ENCODE measurements at places on chromosomes 1 and 21.
A peak's percentile ranks its signal among the peaks of the same experiment; 100 is the strongest.

GRCh38 chr1:27037518-27037917, 24.9 kb upstream of the TENT5B start:
- no peak for DNase-seq

DNA sequence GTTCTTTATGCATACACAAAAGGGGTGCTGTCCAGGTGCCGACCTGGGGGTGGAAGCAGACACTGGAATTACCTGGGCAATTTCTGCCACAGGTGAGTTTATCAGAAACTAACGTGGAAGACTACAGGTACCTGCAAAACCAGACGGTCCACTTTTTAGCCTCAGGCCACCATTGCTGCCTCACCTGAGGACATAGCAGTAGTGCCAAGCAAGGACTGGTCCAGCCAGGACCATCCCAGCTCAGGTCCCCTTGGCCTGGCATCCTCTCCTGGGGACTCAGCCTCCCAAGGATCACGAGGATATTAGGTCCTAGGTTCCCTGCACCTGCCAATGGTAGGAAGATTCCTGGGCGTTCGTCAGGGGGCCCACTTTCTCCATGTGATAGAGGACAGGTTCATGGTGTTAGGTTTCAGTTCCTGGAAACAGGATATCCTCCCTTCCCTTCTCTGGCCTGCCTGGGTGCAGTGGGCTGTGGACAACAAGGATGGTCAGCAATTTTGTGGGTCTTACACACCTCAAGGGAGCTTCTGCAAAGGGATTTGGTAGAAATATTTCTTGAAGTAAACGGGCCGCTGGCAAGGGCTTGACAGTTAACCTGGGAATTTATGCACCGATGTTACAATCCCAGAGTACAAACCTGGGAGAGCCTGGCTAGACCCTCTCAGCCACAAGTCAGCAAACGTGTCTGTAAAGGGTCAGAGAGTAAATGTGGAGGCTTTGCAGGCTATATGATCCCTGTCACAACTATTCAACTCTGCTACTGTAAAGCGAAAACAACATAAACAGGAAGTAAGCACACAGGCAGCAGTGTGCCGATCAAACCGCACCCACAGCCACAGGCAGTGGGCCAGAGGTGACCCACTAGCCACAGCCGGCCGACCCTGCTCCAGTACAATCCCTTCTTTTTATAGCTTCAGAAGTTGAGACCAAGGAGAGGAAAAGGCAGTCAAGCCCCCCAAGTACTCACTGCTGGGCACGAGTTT, 71.4 kb upstream of the RAB4A start:
- peak; percentile 30 for DNase-seq

GRCh38 chr1:3009021-3009420, 12.2 kb upstream of the ACTRT2 start:
- DNase-seq: no peak

DNA sequence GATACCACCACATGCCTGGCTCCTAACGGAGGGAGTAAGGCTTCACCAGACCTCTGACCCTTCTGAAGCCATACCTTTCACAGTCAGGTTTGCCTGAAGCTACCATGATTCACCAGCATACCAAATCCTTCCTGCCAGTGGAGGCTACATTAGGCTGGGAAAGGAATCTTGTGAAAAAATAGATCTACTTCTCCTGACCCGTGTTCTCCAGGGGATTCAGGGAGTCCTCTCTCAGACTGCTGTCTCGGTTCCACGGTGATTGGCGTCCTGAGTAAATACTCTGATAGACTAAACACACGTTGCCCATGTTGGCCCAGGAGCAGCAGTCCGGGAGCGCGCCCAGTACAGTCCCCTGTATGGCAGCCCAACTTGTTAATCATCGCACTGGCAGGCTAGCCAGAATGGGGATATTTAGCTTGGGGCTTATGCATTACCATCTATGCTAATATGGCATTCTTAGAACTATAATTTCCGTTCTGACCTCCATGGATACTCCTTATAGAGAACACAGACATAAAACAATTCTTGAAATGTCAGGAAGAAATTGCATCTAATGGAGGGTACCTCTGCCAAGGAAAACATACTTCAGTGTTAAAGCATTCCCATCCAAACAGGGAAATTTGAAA, 173.2 kb downstream of the ROR1 start:
- no peak for DNase-seq

DNA sequence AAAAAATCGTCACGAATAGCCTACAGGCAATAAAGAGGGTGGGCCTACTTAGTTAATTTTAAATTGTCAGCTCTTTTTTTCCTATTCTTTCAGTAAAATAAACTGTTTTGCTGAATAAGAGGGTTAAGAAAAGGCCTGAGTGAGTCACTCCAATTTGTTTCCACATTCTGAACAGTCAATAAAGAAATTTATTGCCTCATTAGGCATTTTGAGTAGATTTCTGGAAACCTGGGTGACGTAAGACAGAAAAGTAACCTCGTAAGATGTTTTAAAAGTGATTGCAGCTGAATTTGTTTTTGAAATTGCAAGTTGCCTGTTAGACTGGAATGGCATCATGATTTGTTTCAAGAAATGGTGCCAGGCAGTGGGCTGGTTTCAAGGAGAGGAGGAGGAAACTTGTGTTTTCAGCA, 439.3 kb downstream of the USP25 start:
- no peak for DNase-seq

DNA sequence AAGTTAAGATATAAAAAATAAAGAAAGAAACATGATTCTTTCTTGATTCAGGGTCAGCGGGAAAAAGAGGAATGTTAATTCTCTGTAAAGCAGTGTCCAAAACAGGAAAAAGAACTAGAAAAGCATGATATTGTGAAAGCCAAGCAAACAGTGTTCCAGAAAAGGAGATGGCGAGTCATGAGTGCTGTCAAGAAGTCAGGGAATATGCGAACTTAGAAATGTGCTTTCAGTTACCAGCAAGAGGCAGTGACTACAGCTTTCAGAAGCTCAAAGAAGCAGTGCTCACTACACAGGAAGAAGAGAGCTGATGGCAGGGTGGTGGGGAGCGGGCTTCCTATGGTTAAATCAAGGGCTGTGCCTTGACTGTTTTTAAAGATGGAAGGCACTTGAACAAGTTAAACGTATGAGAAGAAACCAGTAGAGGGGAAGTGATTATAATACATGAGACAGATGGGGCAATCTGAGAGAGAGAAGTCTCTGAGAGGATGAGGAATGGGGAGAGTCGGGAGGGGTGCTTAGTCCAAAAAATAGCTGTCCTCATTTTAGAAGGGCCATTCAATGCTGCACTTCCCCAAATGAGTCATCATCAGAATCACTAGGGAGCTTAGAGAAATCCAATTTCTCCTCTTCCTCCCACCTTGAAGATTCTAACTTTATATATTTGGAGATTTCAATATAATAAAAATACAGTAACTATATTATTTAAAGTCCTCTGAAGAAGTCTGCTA, 90.4 kb downstream of the KCNK1 start:
- DNase-seq: no peak

- no peak for DNase-seq
Measured at GRCh38 chr1:213295860-213296259, 244.8 kb downstream of the RPS6KC1 start.

DNA sequence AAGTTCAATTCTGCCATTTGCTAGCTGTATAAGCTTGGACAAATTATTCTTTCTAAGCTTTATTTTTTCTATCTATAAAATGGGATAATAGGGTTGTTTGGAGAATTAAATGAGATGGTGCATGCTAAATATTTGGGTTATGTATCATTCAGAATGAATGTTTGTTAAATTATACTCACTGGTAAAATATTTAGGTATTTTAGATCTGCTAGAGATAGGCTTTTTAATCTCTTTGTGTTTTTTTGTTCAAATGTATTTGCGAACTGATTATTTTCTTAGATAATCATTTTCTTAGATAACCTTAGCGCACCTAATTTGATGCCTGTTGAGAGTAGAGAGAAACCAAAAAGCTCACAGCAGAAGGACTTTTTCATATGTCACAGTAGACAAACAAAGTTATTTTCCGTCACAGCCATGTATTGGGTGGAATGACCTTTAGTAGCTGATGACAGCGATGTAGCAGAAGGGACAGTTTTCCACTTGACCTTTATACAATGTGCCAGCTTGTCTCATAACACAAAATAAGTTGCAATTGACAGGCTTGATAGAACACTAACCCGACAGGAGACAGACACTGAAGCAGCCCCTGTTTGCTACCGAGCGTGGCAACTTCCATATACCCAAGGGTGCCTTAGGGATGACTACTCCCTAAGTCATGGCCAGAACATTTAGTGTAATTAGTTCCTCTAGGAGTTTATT, 93.0 kb downstream of the DISC1 start:
- DNase-seq: no peak

- DNase-seq: no peak
Measured at GRCh38 chr1:101200513-101200912, 36.3 kb upstream of the S1PR1 start.

DNA sequence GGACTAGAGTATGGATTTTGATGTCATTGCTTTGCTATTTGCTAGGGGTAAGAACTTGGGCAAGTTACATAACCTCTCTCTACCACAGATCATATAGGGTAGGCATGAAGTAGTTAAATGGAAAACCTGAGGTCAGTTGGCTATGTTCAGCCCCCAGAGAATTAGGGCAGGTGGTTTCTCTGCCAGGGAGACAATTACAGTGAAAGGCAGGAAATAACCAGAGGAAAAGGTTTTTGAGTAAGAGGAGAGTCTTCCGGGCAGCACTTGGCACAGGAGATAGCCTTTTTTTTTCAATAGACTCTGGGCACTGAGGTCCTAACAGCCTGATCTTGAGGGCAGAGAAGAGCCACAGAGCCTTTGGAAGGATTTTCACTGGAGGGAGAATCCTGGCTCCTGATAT, 16.7 kb upstream of the SERBP1 start:
- DNase-seq: no peak

GRCh38 chr21:34690793-34691175, 22.0 kb downstream of the CLIC6 start:
- DNase-seq: no peak

DNA sequence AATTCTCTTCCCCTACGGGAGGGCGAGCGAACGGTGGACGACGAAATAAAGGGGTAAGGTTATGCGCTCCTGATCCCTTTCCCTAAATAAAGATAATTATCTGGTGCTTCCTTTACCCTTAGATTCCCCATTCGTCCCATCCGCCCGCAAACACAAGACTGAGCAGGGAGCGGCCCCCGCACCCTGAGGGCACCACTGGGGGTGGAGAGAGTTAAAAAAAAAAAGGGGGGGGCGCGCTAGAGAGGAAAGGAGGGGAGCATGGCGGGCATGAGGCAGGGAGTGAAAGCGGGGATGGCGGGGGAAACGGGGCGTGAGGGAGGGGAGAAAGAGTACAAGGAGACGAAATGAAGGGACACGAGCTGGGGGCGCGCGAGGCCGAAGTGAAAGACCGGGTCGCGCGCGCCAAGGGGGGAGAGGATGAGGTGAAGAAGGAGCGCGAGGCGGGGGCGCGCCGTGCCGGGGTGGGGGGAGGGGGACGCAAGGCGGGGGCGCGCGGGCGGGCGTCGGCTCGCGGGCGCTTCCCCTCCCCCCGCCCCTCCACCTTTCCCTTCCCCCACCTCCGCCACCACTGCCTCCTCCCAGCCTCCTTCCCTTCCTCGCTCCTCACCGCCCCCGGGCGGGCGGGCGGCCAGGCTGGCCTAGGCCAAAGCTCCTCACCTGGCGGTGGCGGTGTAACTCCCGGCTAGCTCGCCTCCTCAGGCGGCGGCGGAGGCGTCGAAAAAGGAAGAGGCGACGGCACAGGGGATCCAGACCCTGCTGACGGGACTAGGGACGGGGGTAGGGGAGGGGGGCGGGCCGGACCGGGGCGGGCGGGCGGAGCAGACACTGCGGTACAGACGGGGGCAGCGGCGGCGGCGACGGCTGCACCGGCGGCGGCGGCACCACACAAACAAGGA, 448 bp downstream of the GATAD2B start:
- DNase-seq: peak; percentile 84

- peak; percentile 60 for DNase-seq
Measured at GRCh38 chr1:63746129-63746864, 27.5 kb upstream of the ROR1 start.

DNA sequence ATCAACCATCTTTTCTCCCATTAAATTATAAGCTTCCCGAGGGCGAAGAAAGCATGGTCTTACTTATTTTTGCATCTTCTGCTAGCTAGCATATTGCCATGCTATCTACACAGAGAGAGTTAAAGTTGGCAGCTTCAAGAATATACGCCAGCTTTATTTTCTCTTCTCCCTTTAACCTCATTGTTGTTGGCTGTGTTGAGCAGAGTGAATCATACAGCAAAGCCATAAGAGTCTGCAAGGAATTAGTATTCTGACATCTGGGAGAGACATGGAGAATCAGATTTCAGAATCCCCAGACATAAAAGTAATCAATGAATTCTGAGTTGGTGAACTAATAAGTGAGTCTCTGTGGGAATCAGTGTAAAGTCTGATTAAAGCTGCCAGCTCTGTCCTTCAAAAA, 649.6 kb upstream of the PTBP2 start:
- no peak for DNase-seq

- no peak for DNase-seq
Measured at GRCh38 chr1:43436371-43436770, 17.4 kb downstream of the HYI start.

- peak; percentile 69 for DNase-seq
Measured at GRCh38 chr21:42220138-42220701, 1.3 kb downstream of the ABCG1 start.

DNA sequence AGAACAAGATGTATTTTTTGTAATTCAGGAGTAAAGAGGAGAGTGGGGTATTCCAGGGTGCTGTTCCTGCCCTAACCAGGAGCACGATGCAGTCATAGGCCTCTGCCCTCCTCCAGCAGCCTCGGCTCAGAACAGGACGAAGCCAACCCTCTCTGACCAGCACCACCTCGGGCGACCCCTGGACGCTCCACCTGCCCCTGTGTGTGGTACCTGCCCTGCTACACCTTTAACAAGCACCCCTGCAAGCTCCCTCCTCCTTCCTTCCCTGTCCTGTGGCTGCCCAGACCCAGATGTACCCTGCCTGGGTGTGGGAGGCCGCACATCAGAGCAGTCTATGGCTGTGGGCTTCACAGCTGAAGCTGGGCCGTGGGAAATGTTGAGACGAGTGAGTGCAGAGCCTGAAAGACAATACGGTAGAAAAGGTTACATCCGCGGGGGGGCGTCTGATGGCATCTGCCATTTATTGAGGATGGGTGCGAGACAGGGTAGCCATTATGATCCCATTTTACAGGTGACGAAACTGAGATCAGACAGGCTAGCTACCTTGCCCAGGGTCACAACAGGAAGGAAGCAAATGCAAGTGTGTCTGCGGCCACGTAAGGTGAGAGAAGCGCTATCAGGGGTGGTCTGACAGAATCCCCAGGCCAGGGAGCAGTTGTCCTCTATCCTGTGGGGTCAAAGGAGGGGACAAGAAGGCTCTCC, 4.6 kb downstream of the ERG start:
- DNase-seq: no peak

DNA sequence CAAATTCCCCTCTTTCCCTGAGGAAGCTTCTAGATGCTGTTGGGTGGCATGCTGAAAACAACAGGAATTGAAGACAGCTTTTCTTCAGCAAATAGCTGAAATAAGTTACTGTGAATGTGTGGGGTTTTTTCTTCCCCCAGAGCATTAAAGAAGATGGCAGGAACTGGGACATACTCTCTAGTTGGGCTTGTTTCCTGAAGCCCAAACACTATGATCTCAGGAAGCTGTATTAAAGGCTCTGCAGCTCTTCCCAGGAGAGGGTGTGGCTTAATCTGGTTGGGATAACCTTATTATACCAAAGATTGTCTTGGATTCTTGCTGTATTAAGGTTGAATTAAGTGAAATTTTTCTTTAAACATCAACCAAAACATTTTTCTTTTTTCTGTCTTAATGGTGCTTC, 64.9 kb upstream of the LMO4 start:
- no peak for DNase-seq

- peak; percentile 13 for DNase-seq
Measured at GRCh38 chr1:205630241-205630640, 1.6 kb downstream of the ELK4 start.

Data from activated CD4-positive, alpha-beta T cell treated with anti-CD3 and anti-CD28 coated beads, Interleukin-2, Interleukin-6, amounts not matched to agents 100 ng/mL and 50 ng/mL, durations not matched to agents 16 hours and 8 hours (primary cell).